ENCODE measurements at places on chromosomes 5 and 9.

DNA sequence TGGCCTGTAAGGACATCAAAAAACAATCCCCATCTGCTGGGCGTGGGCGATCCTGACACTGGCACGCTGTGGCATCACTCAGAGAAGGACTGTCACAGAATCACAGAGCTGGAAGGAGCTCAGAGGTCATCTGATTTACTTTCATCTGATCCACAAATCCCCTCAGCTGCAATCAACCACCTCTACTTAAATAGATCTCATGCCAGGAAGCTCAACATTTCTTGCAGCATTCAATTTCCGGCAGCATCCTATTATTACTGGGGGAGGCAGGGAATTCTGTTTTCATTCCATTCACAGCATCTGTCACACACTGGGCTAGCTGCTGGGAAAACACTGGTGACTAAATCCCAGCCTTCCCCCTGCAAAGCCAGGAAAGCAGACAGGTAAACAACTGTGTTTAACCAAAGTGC lies 38.3 kb downstream of the RETREG1 start:
- DNase-seq: no peak

DNA sequence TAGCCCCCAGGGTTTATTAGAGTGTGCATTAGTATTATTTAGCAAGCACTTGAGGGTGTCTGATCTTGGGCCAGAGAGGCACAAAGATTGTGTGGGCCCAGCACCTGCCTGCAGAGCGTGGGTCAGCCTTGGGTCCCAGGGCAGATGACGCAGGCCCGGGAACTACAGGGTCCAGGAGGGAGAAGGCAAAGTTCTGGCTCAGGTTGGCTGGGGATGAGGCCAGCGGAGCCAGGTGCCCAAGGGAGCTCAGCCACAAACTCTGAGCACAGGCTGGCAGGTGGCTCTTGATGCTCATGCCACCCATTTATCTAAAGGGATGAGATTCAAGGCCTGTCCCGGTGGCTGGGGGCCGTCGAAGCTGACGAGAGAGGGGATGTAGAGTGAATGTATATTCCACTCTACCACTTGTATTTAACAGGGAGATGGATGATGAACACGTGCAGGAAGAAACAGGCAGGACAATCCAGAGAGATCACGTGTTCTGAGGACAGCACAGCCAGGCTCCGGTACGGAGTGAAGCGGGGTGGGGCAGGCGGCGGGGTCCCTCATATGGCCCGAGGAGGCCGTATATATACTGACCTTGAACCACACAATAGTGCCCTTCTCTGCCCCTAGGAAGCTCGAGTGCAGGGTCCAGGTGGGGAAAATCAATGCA lies 818 bp upstream of the OBP2A start:
- no peak for DNase-seq

DNA sequence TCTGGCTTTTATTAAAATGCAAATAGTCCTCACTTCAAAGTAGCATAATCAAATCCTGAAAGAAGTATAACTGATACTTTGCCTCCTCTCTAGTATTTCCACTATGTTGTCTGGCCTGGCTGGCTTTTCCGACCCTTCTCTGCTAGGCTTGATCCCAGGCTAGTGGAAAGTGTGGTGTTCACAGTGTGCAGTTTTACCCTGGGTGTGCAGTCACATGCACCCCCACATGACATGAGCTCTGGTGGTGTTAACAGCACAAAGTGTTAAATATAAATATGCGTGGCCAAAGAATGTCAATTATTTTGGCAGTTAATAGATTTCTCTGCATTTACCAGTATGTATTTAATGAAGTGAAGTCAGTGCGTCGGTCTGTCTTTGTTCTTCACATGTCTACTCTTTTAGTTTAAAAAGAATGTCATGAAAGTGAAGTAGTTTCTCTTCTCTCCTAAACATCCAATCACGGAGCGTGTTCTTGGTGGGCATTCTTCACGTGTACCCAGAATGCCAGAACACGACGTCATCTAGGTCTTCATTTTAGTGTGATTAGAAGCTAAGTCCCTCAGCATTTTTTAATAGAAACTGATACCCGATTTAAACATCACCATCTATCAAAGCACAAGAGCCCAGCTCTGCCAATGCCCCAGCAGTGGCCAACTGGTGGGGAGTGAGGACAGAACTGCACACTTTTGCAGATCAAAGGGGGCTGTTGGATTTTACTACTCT lies 286.4 kb downstream of the FANCC start:
- no peak for DNase-seq

GRCh38 chr9:129054163-129054851 lies 17.9 kb downstream of the MIGA2 start:
- no peak for DNase-seq

DNA sequence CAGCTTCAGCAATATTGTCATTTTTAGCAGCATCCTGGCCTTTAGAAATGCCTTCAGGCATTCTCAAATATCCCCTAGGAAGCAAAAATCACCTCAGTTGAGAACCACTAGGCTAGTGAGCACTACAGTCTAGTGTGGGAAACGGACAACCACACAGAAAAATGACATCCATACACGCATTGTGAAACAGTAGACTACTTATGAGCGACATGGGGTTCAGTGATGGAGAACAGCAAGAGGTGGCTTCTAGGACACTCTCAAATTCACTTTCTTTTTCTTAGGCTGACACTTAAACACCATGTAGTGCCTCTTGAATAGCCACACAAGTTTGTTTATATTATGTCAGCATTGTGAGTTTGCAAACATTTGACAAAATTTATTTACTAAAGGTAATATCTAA lies 203.0 kb downstream of the KDM4C start:
- DNase-seq: no peak

GRCh38 chr9:126630458-126631237 lies 16.9 kb downstream of the LMX1B start:
- DNase-seq: no peak

DNA sequence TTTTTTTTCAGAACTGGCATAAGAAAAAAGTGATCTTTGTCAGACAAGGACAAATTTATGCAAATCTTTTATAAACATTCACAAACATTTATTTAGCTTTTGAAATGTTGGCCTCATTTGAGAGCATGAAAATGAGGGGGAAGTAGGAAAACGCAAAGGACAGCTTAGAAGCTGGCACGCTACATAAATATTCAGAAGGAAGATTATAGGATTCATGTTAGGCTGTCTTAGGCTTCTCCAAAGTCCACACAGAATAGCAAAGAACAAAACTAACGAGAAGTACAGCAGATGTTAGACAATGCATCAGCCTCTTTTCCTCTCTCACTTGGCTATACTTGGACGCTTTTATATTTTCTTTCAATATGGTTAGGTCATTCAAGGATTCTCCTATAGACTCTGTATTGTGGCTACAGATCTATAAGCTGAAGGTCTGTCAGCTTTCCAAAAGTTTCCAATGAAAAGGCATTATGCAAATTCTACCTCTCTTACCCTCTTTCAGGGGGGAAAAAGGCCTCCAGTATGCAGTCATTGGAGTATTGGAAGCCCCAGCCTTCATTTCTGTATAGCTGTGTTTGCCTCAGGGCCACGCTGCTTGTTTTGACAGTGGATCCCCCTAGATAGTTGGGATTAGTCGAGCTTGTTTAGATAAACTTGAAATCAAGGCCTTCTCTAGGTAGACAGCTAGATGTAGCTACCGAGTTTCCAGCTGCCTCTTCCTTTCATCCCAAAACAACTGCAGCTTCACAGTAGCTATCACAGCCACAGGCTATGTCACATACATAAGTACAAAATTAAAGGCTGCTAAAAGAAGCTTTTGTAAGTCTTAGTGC lies 153.0 kb downstream of the DENND1A start:
- DNase-seq: no peak

DNA sequence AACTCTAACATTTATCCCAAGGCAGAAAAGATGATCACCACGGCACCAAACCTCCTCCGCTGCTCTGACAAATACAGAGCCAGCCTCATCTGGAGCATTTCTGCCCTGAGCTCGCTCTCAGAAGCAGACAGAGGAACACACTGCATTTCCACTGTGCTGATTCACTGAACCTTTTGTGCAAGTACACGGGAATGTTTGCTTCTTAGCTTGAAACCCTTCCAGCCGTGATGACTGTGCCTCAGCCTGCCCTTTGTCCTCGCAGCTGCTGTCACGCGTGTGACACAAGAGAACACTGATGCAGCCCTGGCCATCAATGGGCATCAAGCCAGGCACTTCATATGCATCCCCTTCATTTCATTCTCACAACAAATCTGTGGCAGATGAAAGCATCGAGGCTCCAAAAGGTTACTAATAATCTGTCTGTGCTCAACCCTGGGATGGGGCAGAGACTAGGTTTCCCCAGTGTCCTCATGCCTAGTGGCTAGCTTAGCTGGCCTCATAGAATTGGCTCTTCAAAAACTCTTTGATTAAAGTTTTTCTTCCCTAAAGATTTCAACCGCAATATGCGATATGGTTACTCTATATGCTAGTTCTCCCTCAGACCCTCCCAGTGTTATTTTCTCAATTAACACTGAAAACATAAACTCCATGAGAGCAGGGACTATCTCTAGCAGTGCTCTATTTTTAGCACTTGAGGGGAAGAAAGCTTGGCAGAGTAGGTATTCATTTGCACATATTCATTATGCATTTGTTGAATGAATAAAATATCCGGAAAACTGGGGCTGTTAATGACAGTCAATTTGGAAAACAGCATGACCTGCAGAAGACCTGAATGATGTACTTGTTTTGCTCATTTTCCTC lies 7.3 kb downstream of the CDC14B start:
- DNase-seq: no peak

- DNase-seq: no peak
Observed at GRCh38 chr9:134605966-134606357, 35.6 kb upstream of the COL5A1 start.

DNA sequence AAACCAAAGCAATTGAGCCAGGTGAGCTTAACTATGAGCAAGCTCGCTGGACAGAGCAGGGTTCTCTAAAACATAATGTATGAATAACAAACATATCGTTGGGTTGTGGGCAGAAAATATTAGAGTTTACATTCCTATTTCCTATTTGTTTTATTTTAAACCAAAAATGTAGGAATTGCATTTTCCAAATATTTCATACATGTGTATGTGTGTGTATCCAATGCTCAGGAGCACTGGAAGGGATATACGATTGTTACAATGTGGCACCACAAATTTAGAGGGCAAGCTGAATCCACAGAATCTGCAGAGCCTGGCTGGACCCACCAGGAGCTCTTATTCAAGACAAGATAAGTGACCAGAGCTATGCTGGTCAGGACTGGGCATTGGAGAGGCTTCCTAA lies 325.3 kb upstream of the HAPLN1 start:
- DNase-seq: no peak

GRCh38 chr5:38719916-38720315 lies 125.9 kb upstream of the OSMR start:
- no peak for DNase-seq
